ENCODE measurements at places on chromosomes 4 and X. TPM values are rescaled to one million over a fixed set of nuclear protein-coding genes. Genes with fewer than 3 reads are reported as not detected.

DNA sequence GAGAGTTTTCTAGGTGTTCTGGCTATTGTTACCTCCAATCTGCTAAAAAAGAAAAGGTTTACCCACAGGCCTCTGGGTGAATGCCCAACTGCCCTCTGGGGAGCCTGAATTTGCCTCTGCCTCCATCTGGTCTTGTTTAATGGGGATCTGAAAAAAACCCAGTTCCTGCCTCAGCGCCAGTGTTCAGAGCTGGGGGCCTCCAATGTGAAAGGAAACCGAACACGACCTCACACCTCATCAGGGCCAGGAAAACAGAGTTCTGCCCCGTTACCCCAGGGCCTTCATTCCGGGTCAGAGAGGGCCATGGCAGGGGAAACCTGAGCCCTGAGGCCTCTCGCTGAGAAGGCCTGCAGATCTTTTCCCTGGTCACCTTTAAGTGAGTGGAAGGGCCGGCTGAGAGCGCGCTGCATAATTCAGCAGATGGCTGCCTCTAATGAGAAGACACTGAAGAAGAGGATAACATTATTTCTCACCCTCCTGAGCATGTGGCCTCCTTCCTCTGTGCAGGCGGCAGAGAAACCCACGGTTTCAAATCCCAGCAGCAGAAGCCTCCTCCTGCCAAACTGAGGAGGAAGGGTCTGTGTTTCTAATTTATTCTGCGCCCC, 6.8 kb downstream of the SEPTIN6 start:
- DNase-seq = peak; percentile 41

DNA sequence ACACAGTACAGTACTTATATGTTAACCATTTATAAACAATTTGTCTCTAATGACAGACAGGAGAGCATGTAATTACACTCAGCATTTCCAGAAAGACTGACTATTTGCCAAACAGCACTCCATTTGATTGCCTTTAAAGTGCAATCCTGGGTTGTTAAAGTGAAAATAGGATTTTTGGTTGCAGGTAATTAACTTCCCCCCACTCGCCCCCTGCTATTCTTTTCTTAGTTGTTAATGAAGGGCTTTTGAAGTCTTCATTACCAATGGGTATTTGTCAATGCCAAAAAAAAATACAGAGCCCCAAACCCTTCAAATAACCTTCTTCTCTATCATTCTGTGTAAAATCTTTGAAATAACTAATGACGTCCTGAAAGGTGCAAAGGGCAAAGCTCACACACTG, 825.6 kb downstream of the STPG2 start:
- no peak for DNase-seq

The ABCG2 gene
- total RNA-seq = 31.9 TPM

The FAM184B gene
- total RNA-seq = 0.16 TPM

- DNase-seq = no peak
These were observed 49.5 kb downstream of the STX18 start for GRCh38 chr4:4492161-4492847.

DNA sequence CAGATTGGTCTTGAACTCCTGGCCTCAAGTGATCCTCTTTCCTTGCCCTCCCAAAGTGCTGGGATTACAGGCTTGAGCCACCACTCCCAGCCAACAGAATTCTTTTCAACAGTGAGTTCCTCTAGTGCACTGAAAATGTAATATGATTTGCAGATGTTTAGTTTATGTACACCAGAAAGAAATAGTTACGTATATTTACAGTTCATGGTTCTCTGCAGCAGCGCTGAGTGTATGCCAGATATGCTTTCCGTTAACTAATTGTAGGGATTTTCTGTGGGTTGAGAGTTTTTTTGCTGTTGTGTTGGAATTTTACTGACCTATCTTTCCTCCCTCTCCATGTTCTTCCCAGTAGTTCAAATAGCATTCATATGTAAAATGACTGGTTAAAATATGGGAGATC, 44.0 kb downstream of the GAB1 start:
- no peak for DNase-seq

DNA sequence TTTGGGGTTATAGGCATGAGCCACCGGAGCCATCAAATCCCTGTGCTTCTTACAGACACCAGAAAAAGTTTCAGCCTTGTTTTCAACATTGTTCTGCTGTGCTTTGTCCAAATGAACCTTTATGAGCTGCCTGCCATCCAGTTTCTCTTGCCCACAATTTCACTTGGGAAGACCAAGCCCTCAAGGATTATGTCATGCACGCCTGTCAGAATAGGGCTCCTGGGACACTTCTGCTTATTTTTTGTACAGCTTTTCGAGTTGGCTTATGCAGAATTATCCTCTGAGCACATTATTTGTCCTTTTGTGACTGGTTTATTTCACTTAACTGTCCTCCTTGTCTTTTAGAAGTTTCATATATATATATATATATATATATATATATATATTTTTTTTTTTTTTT, 16.2 kb downstream of the UBE2K start:
- DNase-seq = no peak

The KLHL5 gene
- total RNA-seq = 13.5 TPM

- no peak for DNase-seq
These were observed 25.6 kb downstream of the SMARCA5 start for GRCh38 chr4:143538979-143539669.

DNA sequence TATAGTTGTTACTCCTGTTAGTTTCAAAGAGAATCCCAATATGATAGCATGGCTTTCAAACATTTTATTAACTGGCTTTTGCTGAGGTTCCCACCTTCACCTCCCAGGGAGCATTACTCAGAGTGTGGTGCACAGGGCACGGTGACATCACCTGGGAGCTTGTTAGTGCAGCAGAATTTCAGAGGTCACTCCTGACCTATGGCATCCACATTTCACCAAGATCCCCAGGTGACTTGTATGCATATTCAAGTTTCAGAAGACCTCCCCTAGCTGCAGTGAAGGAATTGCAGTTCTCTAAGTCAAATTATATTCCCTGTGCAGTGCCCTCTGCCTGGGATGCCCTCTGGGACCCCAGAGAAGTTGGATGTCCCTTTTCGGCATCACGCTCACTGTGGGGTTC, 29.7 kb upstream of the LNX1 start:
- DNase-seq = no peak

The PPP1R2C gene
- not detected for total RNA-seq

DNA sequence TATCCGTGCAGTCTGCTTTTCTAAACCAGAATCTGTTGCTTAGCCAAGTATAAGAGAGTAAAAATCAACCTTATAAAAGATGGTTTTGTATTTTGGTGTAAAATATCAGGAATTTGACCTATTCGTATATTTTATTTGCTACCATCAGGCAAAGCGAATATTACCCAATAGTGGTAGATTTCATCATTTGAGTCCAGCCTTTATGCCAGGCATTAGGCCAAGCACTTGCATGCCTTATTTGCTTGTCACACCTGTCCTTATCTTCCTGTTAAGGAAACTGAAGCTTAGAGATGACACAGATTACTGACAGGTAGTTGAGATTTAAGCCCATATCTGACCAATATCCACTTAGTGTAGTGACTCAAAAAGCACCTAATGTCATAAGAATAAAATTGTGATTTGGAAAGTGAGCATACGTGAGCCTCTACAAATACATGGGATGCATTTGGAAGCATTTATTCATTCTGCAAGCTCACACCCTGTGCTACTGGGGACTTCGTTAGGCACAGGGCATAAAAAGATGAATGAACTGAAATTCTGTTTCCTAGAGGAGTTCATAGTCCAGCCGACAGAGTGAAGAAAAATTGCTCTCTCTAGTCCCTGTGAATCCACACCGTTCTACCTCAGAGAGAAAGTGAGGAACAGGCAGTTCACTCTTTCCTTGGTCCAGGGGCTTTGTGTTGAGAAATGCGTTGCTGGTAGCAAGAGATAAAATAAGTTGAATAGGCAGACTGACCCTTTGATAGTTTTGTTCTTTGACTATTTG, 2.3 kb upstream of the RNF212 start:
- no peak for DNase-seq

The ZMAT1 gene
- 0.40 TPM for total RNA-seq

GRCh38 chr4:20829617-20830357, 129.5 kb downstream of the PACRGL start:
- no peak for DNase-seq

The LIMCH1 gene
- total RNA-seq = 11.2 TPM

The POLN gene
- 0.95 TPM for total RNA-seq

DNA sequence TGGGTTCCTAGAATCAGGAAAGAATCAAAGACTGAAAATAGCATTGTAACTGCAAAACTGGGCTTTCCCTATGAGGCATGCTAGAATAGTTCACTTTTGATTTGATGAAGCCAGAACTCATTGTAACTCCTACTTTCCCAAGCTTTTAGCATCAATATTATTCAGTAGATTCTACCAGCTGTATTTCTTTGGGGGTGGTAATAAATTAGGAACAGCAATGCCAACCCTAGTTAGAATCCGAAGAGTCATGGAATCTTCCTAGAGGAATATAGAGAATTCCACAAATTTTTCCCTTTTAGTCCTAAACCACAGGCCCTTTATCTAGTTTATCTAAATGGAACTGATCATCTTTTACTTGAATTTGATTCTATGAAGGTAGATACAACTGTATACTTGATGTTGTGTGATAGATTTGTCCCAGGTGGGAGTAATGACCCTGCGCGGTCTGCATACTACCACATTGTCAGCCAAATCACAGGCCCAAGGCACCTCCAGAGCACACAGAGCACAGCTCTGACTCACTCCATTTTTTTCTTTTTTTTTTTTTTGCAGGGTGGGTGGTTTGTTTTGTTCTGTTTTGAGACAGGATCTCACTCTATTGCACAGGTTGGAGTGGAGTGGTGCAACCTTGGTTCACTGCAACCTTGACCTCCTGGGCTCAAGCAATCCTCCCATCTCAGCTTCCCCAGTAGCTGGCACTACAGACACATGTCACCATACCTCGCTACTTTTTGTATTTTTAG, 66.6 kb downstream of the EDNRA start:
- DNase-seq = no peak

DNA sequence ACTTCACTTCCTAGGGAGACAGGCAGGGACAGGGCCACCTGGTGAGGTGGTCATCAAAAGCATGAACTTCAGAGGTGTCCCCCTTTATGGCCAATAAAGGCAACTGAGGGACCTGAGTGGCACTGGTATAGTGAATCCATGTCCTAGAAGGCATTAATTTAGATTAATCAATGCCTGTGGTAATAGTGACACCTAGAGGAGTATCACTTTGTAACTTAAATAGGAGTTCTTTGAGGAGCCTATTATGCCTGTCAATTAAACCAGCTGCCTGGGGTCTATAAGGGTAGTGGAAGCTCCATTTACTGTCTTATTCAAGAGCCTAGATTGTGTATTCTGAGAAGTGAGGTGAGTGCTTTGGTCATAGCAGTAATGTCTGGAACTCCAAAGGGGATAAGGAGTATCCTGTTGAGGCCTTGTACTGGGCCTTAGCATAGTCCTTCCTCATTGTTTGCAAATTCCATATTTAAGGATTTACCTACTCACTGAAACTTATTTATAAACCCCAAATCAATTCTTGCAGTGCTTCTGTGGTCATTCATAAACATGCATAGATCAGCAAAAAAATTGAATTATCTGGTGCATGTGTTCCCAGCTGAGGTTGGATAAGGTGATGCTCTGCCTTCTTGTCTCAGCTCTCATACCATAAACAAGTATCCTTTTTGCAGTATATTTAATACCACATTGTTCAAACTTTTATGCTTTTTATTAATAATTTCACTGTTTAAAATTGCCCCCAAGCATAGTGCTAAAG, 213.8 kb upstream of the RADX start:
- no peak for DNase-seq

DNA sequence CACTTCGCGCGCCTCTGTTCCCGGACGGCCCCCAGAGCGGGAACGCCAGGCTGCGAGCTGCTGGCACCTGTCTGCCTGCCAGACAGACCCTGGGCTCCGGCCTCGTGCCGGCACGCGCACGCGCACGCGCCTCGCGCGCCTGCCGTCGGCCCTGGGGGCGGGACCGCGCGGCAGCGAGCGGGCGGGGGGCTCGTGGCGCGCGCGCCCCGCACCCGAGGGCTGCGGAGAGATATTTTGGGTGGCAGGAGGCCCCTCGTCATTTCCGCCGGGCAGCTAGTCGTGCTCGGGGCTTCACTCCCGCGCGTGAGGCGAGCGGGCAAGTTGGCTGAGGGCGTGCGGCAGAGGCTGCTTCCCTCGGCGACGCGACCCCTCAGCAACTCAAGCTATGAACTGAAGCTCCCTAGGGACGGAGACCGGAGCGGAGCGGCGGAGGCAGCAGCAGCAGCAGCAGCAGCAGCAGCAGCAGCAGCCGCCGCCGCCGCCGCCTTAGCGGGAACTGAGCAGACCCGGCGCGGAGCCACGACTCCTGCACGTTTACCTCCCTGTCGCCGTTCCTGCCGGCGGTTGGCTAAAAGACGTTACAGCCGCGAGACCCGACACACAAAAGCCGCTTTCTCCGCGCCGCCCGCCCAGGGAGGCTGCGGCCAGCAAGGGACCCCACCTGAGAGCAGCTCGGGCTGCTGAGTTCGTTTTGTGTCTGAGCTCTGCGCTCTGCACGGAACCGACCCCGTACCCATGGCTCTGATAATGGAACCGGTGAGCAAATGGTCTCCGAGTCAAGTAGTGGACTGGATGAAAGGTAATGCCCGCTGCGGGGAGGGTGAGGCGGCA, at the start of gene CNKSR2:
TSS of gene CNKSR2 (plus strand) at position 256 of the 831 bp plus-strand sequence. CDS start at position 736, 480 bp downstream.
- peak; percentile 47 for DNase-seq

DNA sequence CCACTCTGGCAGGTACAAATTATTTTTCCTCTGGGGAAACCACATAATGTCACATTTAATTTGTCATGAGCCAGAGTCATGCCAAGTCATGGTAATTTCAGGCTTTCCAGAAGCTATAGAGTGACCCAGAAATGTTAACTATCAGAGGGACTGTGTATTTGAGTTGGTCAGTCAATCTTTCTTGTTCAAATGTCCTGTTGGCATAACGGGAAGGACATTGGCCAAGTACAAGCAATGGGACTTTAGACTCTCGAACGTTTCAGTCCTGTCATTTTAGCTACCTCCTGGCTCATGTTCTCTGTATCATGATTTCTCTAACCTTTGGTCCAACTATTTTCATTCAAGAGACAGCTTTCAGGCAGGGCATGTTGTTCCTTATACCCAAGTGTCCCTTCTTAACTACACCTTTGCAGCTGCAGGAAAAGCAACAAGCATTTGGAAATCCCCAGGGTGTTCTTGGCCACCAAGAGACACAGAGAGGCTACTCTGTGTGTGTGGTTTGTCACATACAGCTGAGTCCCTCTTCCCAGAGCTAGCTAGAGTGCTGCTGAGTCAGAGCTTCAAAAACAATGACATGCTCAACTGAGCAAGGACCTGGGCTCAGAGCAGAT, 142.6 kb downstream of the EGF start:
- DNase-seq = no peak

- DNase-seq = no peak
These were observed 76.0 kb downstream of the PJA1 start for GRCh38 chrX:69089203-69089602.

DNA sequence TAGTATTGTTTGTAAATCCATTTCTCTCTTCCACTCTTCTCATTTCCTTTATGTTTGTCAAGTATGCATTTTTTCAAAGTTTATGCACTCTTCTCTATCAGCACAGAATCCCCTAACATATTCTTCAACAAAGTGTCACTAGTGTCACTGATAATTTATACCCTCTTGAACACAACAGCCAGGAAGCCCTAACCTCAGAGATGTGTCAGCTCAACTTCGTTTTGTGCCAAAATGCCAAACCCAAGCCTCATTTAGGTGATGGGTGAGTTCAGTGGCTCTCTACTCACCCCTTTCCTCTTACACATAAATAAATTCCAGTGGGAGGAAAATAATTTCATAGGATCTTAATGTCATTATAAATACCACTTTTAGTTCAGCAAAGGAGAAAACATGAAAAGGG, 22.4 kb upstream of the P2RY10 start:
- DNase-seq = no peak

- DNase-seq = no peak
These were observed 11.7 kb downstream of the KIAA0232 start for GRCh38 chr4:6794189-6794588.

The EPGN gene
- not detected for total RNA-seq

All from transverse colon (tissue), 4 donors.